Effector memory CD4-positive, alpha-beta T cell (primary cell): ENCODE measurements at places on chromosomes 5 and 9.

DNA sequence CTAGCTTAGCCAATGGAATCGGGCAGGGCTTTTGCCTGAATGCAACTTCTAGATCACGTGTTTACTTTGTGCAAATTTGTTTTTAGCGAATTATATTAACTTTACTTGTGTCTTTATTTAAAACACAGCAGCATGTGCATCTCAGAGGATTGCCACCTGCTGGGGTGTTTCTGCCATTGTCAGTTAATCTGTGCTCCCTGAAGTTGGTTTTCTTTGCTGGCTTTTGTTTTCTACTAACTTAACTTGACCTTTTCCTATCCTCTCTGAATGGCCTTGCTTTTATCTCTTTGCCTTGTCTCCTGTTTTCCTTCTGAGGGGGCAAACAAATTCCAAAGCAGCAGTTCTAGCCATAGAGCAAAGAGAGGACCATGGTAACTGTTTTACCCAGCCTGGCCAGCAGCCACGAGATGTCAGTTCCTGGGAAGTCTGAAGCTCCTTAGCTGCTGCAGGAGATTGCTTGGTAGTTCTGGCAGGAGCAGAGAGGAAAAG, 67.6 kb downstream of the ARHGEF28 start:
- DNase-seq, result no peak

GRCh38 chr9:23542438-23542837, 283.6 kb downstream of the ELAVL2 start:
- DNase-seq, result no peak

- no peak for DNase-seq
Observed at GRCh38 chr9:100602342-100602801, 24.5 kb downstream of the CAVIN4 start.

GRCh38 chr9:69176471-69177171, 2.5 kb downstream of the TJP2 start:
- no peak for DNase-seq

GRCh38 chr9:108245901-108246300, 609.9 kb downstream of the ACTL7B start:
- DNase-seq, result no peak

DNA sequence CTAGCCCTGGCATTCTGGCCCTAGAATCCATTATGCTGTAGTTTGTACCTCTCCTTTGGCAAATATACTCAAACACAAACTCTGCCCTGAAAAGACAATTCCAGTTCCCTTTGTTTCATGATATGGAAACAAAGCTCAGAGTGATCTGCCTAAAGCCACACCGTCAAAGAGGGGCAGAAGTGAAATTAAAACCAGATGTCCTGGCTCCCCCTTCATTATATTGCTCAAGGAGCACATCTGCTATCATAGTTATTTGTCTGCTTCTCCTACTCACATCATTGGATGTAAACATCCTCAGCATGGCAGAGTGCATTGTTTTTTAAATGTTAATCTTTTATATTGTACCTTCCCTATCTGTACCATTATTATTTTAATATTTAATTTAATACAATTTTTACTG, 266.7 kb upstream of the SMARCA2 start:
- DNase-seq, result no peak

GRCh38 chr9:107593224-107593870, 103.8 kb upstream of the KLF4 start:
- DNase-seq, result no peak

DNA sequence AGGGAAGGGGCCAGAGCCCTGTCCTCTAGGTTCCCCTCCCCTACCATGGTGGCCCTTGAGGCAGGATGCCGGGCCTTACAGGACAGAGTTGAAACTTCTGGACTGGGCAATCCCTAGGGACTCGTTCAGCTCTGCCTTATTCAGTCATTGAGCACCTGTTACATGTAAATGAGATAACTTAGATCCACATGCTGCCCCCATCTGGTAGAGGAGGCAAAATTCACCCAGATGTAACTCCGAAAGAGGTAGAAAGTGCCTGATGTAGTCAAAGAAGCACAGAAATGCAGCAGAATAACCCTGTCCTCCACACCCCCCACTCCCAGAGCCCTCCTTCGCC, 1.5 kb downstream of the GGTA1 start:
- DNase-seq, result no peak

DNA sequence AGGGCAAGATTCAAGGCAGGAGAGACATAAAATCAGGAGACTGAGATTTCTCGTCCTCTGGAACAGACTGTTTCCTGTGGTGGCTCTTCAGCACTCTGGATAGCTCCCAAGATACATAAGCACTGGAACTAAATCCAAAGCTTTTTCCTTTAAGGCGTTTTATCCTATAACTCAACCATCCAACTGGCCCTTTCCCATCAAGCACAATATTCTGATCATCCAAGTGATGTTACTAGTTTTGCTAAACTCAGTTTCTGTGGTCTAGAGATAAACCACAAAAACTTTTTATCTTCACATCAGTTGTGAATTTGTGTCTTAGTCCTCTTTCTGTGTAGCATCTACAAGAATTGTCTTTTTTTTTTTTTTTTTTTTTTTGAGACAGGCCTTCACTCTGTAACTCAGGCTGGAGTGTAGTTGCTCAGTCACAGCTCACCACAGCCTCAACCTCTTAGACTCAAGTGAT, 299.4 kb downstream of the COX7C start:
- DNase-seq, result no peak

- no peak for DNase-seq
Observed at GRCh38 chr5:95735406-95735805, 4.3 kb downstream of the RHOBTB3 start.

- peak; percentile 32 for DNase-seq
Observed at GRCh38 chr9:83708515-83709158, 879 bp upstream of the UBQLN1 start.

GRCh38 chr5:6907320-6907918, 194.2 kb downstream of the TENT4A start:
- DNase-seq, result no peak

GRCh38 chr9:134361843-134362414, 35.7 kb downstream of the RXRA start:
- no peak for DNase-seq

GRCh38 chr9:107883496-107884124, 394.0 kb upstream of the KLF4 start:
- no peak for DNase-seq

GRCh38 chr9:109856785-109857184, 76.8 kb downstream of the PALM2AKAP2 start:
- DNase-seq, result no peak

DNA sequence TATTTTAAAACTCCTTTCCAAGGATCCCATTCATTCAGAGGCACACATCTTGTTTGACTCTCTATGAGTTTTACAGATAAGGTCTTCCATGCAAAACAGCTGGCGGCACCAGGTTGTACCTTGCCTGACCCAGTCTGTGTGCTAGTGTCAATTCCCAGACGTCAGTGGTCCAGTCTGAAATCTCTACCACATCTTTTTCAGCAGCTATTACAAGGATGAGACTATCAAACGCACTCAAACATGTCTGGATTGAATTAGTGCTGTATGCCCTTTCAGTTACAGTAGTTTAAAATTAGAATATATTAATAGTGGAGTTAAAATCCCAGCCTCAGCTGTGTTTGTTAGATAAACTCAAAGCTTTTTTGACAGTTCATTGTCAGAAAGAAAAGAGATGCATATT, 11.7 kb downstream of the CDC14B start:
- no peak for DNase-seq

DNA sequence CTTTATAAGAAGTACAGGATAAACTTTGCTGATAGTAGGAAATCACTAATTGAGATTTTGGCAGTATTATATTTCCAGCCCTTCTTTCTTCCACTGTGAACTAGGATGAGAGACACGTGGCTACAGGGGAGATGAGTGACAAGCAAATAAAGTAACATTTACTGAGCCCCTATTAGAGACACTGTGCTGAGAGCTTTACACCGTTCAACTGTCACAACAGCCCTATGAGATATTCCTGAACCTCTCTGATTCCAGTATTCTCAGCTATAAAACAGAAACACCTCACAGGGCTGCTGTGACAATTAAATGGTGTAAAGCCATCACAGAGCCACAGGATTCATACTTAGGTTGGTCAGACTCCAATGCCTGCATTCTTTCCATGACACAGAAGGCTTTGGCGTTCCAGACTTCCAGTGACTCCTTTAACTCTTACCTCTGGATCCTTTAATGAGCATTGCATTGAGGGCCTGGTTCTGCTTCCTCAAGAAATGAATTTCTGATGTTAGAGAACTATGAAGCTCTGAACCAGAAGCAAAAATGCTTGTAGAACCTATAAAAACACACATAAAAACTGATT, 169.0 kb downstream of the CDK5RAP2 start:
- no peak for DNase-seq

DNA sequence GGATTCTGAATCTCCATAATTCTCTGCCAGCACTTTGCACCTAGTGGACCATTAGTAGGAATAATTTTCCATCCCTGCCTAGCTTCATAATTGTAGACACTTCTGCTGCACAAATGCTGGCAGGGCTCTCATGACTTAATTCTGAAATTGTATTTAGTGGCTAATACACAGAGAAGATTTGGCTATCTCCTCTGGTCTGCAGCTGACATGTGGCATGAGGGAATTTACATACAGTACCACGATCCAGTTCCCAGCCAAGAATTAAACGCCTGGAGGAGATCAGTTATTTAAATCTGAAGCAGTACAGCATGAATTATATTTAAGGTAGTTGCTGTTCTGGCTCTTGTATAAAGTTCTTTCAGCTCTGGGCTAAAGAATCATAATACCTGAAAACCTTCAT, 46.5 kb downstream of the IQGAP2 start:
- DNase-seq, result no peak

GRCh38 chr5:74028406-74028805, 402.4 kb downstream of the ARHGEF28 start:
- DNase-seq, result no peak

DNA sequence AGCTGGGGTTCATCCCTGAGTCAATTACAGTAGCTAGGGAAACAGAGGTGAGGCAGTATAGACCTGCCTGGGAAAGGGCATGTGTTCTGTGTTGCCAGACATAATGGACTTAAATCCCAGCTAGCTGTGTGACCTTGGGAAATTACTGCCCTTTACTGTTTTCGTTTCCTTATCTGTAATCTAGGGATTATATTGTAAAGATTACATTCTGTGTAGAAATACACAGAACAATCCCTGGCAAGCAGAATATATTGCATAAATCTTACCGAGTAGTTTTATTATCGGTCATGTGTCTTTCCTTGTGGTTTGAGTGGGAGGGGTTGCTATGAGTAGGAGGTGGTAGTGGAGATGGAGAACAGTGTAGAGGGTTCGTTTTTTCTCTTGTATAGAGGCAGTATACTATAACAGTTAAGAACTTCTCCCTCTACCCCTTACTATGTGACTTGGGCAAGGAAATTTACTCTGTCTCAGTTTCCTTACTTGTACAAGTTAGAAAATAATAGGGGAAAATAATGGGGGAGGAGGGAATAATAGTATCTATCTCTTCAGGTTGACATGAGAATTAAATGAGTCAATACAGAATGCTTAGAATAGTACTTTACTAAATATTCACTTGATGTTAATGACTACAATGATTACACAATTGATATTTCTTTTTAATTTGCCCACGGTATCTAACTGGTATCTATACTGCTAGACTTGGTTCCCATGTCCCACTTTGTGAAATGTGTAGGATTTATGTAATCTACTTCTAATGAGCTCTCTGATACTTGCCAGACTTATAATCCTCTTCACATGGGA, 7.1 kb upstream of the DMXL1 start:
- DNase-seq, result no peak

- no peak for DNase-seq
Observed at GRCh38 chr5:170142196-170142595, 36.5 kb downstream of the FOXI1 start.

DNA sequence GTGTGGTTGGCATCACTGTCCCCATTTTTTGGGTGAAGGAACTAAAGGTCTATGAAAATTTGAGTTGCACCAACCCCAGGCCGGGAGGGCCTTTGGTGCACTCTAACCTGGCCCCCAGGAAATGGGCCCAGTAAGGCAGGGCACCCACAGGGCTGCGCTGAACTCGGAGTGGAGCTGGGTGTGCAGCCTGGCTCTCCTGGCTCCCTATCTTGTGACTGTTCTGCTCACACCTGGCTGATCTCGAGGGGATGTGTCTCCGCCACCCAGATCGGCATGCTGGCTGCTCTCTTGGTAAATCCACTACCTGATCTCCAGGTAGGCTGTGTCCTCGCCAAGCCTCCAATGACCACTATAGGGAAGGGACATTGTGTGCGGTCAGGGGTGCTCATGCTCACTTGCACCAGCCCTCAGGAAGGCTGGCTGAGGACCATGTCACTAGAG, 259.8 kb downstream of the NSG2 start:
- no peak for DNase-seq

GRCh38 chr5:75466006-75466716, 45.3 kb downstream of the CERT1 start:
- no peak for DNase-seq

- DNase-seq, result no peak
Observed at GRCh38 chr5:178436326-178436940, 153.8 kb downstream of the COL23A1 start.

- no peak for DNase-seq
Observed at GRCh38 chr9:76600007-76600615, 141.1 kb downstream of the GCNT1 start.

- no peak for DNase-seq
Observed at GRCh38 chr5:85096421-85096820, 711.7 kb upstream of the EDIL3 start.

GRCh38 chr5:163963881-163964280, 458.5 kb downstream of the MAT2B start:
- DNase-seq, result no peak

- no peak for DNase-seq
Observed at GRCh38 chr5:177606071-177607051, 6.4 kb downstream of the B4GALT7 start.

DNA sequence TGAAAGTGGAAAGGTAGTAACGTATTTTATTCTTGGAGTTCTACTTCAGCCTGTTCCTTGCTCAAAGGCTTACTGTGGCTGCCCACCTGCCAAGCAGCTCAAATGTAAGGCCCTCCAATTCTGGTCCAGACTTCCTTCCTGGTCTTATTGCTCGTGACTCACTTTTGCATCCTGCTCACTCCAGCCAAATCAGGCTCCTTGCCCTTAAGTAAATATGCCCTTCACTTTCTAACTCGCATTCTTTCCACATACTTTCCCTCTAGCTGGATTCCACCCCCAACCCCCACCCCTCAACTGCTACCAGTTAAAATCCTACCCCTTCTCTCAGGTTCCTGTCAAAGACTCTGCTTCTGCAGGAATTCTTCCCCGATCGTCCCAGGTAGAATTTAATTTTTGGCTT, 96.6 kb downstream of the GALNT10 start:
- no peak for DNase-seq
